ENCODE measurements at places on chromosomes 12 and 14.
A peak's percentile ranks its signal among the peaks of the same experiment; 100 is the strongest.

DNA sequence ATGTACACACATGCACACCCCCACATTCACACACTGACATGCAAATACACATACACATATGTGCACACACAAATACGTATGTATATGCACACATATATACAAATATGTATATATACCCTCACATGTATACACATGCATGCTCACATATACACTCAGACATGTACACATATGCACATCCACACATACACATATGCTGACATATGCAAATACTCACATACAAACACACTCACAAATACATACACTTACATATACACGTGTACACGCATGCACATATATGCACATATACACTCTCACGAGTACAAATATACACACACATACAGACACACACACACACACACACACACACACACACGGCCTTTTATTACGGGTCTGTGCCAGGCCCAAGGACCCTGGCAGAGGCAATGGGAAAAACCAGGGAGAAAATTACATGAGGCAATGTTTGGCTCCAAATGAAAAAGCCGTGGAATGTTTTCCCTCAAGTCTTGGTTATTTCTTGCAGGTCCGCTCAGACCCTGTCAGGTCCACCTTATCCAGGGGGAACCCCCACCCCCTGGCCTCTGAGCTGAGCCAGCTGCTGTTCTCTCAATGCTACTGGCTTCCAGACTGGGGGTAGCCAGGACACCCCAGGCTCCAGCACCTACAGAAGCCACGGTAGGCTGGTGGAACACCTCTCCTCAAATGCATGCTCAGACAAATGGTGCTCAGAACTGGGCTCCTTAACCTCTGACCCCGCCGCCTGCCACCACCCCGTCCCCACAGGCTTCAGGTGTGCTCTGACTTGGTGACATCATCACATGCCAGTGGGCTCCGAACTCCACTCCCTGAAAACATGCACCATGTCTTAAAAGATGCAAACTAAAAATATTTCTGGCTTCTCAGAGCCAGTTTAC lies 54.7 kb downstream of the BCL11B start:
- DNase-seq = no peak

DNA sequence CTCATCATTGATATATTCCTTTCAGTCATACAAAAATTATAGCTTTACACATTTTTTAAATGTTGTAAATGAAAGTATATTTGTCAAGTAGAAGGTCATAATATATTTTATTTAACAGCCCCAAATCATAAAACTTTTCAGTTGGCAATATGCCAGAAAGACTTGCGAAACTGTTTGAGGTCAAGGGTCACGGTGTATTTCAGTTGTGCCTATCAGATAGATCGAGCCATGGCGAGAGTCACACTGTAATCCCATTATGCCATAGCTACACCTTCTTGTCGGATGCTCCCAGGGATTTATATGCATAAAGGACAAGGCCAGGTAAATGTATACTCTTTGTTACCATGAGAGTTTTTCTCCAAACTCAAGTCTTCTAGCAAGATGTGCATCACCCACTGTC lies 26.7 kb upstream of the G2E3 start:
- no peak for DNase-seq

- DNase-seq = no peak
Observed at GRCh38 chr12:70122804-70123203, 120.4 kb upstream of the CNOT2 start.

GRCh38 chr14:81235096-81235495 lies 14.3 kb upstream of the GTF2A1 start:
- DNase-seq = no peak

DNA sequence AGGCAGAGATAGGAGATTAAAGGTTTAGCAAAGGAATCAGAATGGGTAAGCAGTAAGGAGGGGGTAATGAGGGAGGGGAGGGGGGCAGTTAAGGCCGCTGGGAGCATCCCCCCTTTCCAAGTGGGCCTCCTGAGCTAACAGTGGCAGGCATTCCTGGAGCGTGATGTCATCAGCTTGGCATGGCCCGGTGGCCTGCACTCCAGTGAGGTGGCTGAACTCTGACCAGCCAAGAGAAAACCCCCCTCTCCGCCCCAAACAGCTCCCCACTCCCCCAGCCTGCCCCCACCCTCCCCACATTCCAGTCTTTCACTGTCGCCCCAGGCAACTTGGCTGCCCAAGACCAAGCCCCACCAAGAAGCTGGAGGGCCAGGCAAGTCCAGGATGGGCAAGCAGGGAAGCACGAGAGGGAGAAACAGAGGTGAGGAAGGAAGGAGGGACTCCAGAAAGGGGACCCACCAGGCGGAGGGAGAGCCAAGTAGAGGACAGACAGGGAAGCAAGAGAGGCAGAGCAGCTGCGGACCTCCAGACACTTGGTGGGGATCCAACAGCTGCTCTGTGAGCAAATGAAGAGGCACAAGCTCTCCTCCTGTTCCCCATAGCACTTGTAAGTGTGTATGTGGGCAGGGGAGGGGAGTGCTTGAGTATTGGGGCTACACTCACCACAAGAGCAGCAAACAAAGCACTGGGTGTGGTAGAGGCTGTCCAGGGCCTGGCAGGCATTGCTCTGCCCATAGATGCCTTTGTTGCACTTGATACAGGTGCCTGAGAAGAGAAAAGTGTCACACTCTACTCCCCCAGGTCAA lies 4.5 kb downstream of the AJUBA start:
- peak; percentile 80 for DNase-seq

DNA sequence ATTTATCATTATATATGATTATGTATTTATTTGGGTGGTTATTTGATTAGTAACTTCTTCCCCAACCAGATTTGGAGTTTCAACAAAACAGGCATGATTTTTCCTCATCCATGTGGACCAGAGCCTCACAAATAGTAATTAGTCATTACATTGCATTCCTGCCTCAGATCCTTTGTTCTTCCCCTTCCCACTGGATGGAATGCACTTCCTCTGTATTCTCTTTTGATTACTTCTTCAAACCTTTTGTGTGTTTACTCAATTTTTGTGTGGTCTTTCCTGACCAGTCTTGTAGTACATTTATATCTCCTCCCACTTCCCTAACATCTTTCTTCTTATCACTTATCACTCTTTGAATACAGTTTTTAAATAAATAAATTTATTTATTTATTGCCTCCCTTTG lies 15.5 kb downstream of the SYT1 start:
- peak; percentile 26 for DNase-seq

- DNase-seq = no peak
Observed at GRCh38 chr12:19810213-19810612, 370.9 kb downstream of the AEBP2 start.

GRCh38 chr14:21054123-21054767 lies 3.4 kb upstream of the RNASE8 start:
- DNase-seq = no peak

Data from LoVo (cell line).